ENCODE measurements at places on chromosomes 12 and 14.

GRCh38 chr14:89445273-89445973 lies 28.4 kb upstream of the FOXN3 start:
- peak; percentile 49 for DNase-seq

GRCh38 chr14:68709007-68709406 lies 83.9 kb downstream of the ZFP36L1 start:
- DNase-seq = no peak

DNA sequence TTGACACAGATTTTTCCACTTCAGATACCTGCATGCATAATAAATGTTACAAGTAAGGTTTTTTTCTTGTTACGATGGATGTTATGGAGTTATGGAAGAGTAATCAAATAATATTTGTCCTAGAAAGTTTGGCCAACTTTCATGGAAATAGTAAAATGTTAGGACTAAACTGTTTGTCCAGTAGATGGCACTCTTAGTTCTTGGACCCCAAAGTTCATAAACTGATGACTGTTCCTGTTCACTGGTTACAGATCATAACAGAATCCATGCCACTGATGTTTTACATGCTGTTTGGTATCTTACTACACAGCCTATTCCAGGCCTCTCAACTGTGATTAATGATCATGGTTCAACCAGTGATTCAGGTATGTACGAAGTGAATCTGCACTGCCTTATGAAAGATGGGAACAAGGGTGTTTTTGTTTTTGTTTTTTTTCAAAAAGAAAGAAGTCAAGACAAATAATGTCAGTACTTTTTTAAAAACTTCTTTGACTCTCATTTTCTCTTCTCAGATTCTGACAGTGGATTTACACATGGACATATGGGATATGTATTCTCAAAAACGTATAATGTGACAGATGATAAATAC lies 48.8 kb upstream of the SLCO1C1 start:
- no peak for DNase-seq

DNA sequence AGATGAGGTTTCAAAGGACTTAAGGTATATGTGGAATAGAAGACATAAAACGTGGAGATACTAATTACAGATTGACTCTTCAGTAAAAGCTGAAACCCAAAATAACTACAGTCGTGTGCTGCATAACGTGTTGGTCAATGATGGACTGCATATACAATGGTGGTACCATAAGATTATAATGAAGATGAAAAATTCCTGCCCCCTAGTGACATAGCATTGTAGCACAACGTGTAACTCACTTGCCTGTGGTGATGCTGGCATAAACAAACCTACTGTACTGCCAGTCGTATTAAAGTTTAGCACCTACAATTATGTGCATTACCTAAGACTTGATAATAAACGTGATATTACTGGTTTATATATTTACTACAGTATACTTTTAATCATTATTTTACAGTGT lies 150.3 kb downstream of the LRRK2 start:
- DNase-seq = no peak

- peak; percentile 90 for DNase-seq
Observed at GRCh38 chr12:47715393-47715876, 9.6 kb upstream of the RPAP3 start.

DNA sequence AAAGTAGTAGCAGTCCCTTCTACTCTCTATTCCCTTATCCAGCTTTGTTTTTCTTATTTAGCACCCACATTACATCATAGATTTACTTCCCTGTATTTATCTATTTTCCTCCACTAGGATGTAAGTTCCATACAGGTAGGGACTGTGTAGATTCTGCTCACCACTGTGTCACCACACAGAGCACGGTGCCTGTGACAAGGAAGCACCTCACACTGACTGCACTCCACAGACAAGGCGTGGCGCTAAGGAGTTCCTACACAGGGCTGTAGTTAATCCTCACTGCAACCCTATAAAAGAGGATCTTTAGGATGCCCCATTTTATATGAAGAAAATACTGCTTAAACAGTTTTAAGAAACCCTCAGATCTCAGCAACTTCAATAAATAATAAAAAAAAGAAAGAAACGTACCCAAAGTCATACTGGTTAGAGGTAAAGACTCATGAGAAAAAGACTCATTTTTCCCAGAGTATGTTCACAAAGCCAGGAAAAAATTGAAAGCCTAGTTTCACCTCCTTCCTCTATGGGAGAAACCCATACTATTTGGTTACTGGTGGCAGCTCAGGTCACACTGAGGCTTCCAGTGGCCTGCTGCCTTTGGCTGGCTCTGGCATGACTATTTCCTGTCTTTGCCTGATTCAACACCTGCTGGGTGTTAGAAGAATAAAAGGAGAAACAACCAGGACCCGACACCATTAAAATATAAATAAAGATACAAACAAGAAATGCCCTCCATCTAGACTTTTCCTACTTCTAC lies 36.9 kb downstream of the RAD9B start:
- DNase-seq = no peak

- DNase-seq = no peak
Observed at GRCh38 chr14:70045844-70046535, 142.8 kb downstream of the SLC8A3 start.

- DNase-seq = no peak
Observed at GRCh38 chr12:111089616-111090015, 169.2 kb upstream of the MYL2 start.

- no peak for DNase-seq
Observed at GRCh38 chr14:42470427-42470719, 863.7 kb downstream of the LRFN5 start.

DNA sequence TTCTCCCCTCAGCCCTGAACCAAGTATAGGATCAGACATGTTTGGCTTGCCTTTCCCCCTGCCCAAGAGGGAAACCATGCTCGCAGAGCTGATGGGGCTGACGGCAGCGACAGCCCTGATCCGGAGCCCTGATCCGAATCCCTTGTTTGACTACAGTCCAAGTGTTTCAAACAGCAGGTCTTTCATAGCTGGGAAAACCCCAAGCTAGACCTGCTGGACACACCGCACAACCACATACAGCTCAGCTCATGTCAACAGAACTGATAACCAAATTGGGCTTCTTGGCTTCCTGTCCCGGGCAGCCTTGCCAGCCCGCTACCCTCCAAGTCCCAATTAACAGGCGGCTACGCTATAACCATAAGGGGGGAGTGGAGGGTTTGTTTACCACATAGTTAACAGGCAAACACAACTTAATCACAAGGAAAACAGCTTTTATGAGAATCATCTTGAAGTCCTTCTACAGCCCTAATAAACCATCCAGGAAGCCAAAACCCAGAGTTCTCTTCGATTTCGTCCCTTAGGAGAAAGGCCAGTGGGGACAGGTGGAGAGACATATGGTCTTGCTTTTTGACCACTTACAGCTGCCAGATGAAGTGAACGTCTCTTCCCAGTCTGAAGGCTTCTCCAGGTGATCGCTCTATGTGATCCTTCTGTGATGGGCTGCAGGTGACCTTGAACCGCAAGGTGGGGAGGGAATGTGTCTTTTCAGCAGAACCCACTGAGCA lies 64.5 kb upstream of the MANSC4 start:
- DNase-seq = no peak

GRCh38 chr14:21385188-21385904 lies 1.5 kb upstream of the SUPT16H start:
- DNase-seq = no peak

- DNase-seq = no peak
Observed at GRCh38 chr14:92967346-92967926, 44.5 kb downstream of the CHGA start.

DNA sequence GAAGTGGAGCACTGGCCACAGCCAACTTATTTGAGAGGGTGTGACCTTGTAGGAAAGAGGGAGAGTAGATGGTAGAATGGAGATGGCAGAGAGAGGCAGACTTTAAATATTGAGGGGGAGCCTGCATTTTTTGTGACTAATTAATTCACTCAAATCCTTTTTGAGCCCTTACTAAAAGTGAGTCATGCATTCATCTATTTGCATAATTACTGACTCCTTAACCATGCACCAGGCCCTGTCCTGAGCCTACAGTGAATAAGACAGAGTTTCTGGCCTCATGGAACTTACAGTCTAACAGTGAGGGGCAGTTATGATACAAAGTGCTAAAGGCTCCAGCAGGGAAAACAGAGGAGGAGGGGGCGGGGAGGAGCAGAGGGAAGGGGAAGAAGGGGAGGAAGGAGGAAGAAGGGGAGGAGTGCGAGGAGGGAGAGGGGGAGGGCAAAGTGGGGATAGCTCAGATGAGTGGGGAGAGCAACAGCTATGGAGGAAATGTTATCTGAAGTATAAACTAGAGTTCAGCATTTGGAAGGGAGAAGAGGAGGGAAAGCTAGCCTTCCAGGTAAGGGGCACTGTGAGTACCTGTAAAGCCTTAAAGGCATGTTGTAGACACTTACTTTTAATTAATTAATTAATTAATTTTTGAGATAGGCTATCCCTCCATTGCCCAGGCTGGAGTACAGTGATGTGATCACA lies 7.5 kb upstream of the CTDSP2 start:
- no peak for DNase-seq

GRCh38 chr12:46926526-46926925 lies 100.7 kb upstream of the SLC38A4 start:
- DNase-seq = no peak

- DNase-seq = peak; percentile 87
Observed at GRCh38 chr14:75654127-75654732, 6.4 kb downstream of the ERG28 start.

GRCh38 chr12:52824741-52825410 lies 9.2 kb downstream of the KRT79 start:
- DNase-seq = no peak

- DNase-seq = no peak
Observed at GRCh38 chr12:52423035-52423434, 11.1 kb downstream of the KRT75 start.

All from CD4-positive, alpha-beta T cell treated with Interleukin-6 for 4 hours (primary cell).